ENCODE measurements at places on chromosomes 2 and 18. TPM values are rescaled to one million over a fixed set of nuclear protein-coding genes. Genes with fewer than 3 reads are reported as not detected.
A peak's percentile ranks its signal among the peaks of the same experiment; 100 is the strongest.

- peak; percentile 37 for ATAC-seq
Observed at GRCh38 chr18:59546188-59546587, 151.0 kb downstream of the CCBE1 start.

- peak; percentile 42 for ATAC-seq
Observed at GRCh38 chr2:37464067-37464466, 119.6 kb downstream of the QPCT start.

DNA sequence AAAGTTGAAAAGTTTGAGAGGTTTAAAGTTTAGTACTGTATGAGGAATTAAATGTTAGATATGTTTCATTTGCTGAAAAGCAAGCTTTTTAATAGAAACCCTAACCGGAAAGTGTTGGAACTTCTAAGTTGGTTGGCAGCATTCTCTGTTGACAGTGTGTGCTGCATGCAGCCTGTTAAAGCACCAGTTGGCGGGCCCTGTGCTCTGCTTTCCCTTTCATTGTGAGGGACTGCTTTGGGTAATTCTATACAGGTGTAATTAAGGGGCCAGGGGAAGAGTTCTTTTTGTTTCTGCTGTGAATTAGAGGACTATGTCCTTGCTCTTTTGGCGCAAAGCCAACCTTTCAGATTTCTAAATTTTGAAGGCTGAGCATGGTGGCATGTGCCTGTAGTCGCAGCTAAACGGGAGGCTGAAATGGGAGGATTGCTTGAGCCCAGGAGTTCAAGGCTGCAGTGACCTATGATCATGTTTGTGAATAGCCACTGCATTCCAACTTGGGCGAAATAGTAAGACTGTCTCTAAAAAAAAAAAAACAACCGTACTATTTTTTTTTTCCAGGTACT is 20.1 kb downstream of the PLEKHB2 start:
- ATAC-seq, result no peak

DNA sequence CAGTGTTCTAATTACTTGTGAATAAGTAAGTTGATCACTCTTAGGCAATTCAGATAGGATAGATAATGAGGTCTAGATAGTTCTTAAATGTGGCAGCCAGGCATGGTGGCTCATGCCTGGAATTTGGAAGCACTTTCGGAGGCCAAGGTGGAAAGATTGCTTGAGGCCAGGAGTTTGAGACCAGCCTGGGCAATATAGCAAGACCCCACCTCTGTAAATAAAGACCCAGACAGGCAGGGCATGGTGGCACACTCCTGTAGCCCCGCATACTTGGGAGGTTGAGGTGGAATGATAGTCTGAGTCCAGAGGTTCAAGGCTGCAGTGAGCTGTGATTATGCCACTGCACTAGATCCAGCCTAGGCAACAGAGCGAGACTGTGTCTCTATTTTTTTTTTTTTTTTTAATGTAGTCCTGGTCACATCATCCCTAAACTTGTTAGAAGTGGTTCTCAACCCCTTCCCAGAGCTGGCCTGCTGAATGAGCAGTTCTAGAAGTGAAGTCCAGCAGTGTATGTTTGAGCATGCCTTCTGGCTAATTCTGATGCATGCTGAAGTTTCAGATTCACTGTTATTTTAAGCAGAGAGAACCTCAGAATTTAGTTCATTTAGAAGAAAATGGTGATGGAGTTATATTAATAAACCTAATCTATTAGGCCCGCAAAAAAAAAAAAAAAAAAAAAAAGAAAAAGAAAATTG is 306.2 kb downstream of the PRKCE start:
- ATAC-seq, result no peak

Gene MYL1
- total RNA-seq, result not detected

Gene CAPN13
- not detected for total RNA-seq

Gene FLACC1
- 1.1 TPM for total RNA-seq

Gene DSG1
- total RNA-seq, result not detected

- ATAC-seq, result no peak
Observed at GRCh38 chr2:212409560-212409959, 129.0 kb downstream of the ERBB4 start.

DNA sequence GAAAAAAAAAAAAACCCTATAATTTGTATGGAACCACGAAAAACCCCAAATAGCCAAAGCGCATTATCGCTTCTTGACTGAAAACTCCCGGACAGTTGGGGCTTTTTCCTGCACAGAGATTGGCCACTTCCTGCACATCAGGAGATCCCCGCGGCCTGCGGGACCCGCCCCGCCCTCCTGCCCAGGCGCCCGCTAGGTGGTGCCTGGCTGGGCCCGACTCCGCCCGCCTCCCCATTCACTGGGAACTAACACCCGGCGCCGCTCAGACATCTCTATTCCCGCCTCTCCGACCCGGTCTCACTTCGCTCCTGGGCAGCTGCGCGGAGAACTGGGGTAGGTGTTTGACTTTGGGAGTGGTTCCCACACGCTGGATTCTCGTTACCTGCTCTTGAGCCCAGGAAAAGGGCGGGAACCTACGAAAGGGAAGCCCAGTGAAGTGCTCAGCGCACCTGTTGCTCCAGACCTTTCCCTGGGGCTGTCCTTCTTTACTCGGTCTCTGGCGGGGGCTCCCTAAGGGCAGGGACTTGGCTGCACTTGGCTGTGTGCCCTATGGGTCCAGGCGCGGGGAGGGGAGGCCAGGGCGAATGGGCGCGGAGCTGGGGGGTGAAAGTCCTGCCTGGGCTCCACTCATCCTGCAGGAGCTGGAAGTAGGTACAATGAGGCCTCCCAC is at the start of gene HMSD:
TSS of gene HMSD (plus strand) at position 234 of the 670 bp plus-strand sequence. CDS start 4,155 bp downstream, outside the sequence.
- peak; percentile 85 for ATAC-seq

Gene GPC1
- total RNA-seq, result 4.6 TPM

GRCh38 chr2:147149575-147150240 is 695.1 kb upstream of the ACVR2A start:
- no peak for ATAC-seq

- no peak for ATAC-seq
Observed at GRCh38 chr18:649341-649740, 8.1 kb upstream of the TYMS start.

All from activated T-helper 17 cell treated with anti-CD3 and anti-CD28 coated beads, Interleukin-2, amount 50 U/mL, for 72 hours (primary cell).